ENCODE measurements at places on chromosomes 16 and 17. TPM values are rescaled to one million over a fixed set of nuclear protein-coding genes. Genes with fewer than 3 reads are reported as not detected.

The BCL6B gene
- total RNA-seq: 35.2 TPM

DNA sequence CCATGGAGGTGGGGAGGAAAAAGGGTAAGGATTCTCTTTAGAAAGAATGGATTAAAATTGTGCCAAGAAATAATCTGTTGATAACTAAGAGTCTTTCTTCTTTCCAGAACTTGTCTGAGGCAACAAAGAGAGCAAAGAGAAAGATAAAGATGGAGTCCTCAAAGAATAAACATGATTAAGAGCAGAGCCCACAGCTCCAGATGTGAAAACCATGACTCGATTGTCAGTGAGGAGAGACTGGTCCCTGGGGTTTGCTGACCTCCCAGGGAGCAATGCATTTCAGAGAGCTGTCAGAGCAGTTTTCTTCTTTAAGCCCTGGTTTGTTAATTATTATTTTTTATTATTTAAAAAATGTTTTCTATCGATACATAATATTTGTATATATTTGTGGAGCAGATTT, 74.6 kb downstream of the TMEM100 start:
- peak; percentile 34 for DNase-seq

- no peak for DNase-seq
These were observed 27.0 kb downstream of the NME3 start for GRCh38 chr16:1744338-1744840.

- peak; percentile 72 for DNase-seq
These were observed 8.5 kb downstream of the GAA start for GRCh38 chr17:80109713-80110446.

- peak; percentile 0 for DNase-seq
These were observed 475.2 kb upstream of the WSB1 start for GRCh38 chr17:26818736-26819135.

DNA sequence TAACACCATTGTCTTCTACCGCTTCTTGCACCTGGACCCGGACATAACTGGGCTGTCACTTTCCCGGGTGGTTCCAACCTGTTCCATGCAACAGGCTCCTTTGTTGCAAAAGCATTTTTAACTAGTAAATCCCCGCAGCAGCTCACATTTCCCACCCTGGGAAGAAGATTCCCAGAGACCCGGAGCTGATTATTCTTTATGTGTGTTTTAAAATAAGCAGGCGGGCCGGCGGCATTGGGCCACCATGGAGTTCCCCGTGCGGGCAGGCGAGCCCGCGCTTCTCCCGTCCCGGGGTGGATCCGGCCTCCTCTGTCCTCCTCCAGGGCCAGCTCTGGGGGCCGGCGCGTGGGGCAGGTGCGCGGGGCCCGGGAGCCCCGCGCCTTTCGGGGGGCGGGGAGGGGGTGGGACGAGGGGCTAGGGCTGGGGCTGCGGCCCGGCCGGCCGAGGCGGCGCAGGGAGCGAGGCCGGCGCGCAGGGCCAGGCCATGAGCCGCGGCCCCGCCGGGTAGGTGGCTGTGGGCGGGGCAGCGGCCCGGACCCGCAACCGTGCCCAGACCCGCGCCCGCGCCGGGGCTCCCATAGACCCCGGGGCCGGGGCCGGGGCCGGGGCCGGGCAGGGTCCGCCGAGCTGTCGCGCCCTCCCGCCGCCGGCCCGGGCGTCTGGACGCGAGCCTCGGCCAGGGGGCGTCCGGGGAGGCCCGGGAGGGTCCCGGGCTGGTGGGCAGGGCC, 1.7 kb downstream of the CRAMP1 start:
- no peak for DNase-seq

DNA sequence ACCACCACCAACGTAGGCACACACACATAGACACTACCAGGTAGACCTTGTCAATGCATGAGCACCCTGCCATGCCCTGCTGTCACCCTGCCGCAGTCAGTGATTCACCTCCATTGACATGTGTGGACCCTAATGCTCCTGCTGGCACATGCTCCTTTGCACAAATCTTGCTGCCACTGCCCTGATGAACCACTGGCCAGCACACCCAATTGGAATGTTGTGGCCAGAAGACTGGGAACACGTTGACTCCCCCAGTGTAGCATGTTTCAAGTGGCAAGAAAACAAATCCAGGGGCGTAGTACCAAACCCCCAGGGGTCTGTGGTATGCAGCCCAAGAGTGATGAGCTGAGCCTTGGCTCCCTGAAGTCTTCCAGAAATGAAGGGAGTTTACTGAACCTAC, 486.4 kb upstream of the KIF2B start:
- no peak for DNase-seq

DNA sequence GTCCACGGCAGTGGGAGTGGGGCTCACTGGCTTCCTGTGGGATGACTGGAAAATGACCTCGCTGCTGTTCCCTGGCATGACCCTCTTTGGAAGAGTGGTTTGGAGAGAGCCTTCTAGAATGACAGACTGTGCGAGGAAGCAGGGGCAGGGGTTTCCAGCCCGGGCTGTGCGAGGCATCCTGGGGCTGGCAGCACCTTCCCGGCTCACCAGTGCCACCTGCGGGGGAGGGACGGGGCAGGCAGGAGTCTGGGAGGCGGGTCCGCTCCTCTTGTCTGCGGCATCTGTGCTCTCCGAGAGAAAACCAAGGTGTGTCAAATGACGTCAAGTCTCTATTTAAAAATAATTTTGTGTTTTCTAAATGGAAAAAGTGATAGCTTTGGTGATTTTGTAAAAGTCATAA, 7.8 kb upstream of the RNF213 start:
- peak; percentile 19 for DNase-seq

The POLR3E gene
- total RNA-seq: 58.3 TPM

DNA sequence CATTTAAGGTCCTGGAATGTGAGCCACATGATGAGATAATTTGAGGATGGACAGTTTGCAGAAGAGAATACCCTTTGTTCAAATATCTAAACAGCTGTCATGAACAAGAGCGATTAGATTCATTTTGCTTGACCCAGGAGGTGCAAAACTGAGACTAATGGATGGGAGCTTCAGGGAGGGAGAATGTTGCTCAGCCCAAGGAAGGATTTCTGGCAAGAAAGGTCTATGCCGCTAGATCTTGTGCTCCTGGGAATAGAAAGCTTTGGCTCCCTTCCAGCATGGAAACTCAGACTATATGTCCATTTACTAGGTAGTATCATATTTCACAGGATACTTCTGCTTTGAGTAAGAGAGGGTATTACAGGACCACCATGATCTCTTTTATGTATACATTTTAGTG, 14.8 kb upstream of the CDH11 start:
- DNase-seq: no peak

DNA sequence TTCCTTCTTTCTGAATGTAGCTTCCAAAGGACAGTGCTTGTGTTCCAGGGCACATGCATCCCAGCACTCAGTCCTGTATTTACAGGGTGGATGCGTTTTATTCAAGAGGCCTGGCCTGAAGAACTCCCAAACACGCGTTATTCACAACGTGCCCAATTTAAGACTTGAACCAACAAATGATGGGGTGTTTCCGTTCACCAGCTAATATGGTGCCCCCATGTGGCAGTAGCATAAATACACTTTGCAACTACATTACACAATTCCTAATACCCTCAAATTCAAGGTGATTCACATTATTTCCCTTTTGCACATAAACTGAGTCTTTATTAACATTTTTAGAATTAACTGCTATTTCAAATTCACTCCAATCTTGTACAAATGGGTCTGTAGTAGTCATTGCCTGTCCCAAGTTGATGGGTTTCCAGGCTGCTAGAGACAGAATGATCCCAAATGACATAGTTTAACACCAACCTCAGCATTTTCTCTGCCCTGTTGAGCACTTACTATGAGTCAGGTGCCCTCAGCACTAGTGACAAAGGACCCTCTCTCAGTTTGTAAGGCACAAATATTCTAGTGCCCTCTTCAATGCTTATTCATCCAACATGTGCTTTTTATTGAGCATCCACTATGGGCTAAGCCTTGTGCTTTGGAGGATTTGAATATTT, 26.9 kb downstream of the HSD17B2 start:
- DNase-seq: no peak
